ENCODE measurements at places on chromosomes 2 and 18. TPM values are rescaled to one million over a fixed set of nuclear protein-coding genes. Genes with fewer than 3 reads are reported as not detected.
A peak's percentile ranks its signal among the peaks of the same experiment; 100 is the strongest.

Gene OSR1
- not detected for total RNA-seq

Gene LHCGR
- not detected for total RNA-seq

Gene GPR75
- total RNA-seq, result 0.55 TPM

Gene RAPGEF4
- total RNA-seq, result 1.0 TPM

Gene LANCL1
- total RNA-seq, result 50.7 TPM

Gene FBXO48
- total RNA-seq, result 1.9 TPM

Gene CRYGD
- not detected for total RNA-seq

Gene LTBP1
- total RNA-seq, result 0.41 TPM

Gene CBLN2
- not detected for total RNA-seq

Gene TNS1
- total RNA-seq, result 0.27 TPM

DNA sequence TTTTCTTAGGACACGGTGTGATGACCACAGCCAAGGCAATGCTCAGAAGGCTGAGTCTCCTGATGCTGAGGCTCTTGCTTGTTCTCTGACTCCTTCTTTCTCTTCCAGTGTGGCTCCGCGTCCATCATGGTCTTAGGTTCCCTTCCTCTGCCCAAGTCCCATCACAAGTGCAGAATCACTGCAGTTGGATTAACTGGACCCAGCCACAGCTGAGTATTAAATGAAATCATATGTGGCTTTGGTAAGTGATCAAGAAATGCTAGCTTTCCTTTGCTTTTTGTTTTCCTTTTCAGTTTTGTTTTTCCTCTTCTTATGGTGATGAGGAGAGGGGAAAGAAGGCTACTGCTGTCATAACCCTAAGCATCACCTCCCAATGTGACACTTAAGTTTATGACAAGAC lies 375.8 kb downstream of the INSIG2 start:
- DNase-seq, result no peak

DNA sequence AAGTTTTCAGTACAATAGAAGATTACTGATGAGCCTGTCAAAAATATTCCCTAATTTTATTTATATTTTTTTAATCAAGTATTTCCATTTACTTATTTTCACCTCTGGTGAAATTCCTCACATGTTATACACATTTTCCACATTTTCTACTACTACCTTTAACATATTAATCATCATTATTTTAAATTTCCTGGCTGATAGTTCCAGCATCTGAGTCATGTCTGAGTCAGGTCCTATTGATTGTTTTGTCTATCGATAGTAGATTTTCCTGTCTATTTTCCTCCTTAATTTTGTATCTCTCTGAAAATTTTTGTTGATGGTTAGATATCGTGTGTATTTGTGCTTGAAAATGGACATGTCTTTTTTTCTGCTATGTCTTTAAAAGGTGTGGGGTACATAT lies 211.8 kb upstream of the DSEL start:
- no peak for DNase-seq

GRCh38 chr2:37617119-37617892 lies 54.1 kb downstream of the CDC42EP3 start:
- no peak for DNase-seq

DNA sequence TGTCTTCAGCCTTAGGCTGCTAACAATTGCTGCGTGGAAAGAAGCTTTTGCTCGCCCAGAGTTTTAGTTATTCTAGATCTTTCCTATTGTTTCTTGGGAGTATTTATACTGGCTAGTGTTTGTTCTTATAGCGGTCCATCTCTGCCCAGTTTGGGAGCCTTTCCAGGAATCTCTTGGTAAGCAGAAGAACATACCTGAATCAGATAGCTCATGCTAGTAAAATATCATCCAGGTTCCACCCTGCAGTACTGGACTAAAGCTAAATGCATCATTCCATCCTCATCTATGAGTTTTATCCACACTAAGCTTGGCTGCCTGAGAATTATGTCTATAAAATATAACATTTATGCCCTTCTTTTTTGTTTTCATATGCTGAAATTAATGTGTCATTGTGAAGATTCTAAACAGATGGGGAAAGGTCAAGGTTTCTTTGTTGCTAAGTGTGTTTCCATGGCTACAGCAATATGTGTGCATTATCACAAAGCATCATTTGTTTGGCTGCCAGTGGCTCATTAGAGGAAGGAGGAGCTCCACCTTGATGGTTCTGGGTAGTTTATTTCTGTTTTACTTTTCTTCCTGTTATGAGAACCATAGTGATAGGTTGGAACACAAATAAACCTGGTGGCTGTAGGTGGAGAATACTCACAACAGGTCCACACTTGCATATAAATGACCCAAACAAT lies 182.8 kb downstream of the PIK3C3 start:
- no peak for DNase-seq

DNA sequence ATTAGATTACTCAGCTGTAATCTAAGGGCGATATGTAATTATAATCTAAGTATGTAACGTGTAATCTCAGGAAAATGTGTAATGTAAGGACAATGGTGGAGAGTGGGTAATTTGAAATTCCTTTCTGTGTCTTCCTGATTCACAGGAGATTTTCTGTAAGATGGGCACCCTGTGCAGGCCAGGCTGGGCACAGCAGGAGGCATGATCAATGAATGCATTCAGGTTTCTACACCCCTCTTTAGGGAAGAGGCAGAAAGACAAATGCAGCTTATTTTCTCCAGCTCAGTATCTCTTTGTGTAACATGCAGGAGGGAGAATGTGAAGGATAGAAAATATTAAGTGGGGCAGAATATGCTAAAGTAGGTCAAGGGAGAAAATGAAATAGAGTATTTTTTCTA lies 320.1 kb downstream of the PIK3C3 start:
- no peak for DNase-seq

DNA sequence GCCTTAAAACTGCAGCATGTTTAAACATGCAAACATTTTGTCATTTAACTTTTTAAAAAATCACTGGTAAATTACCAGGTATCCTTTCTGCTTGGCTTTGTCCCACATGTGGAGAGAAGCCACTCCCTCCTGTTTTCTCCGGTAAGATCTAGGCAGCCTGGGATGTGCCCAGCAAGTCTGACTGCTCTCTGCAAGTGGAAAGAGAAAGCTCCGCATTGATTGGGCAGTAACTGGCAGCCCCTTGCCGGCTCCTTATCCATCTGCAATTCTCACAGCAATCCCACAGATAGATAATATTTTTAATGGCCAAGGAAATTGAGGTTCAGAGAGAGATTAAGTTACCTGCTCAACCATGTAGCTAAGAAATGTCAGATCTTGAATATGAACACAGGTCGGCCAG lies 136.1 kb downstream of the TMEM200C start:
- no peak for DNase-seq

GRCh38 chr2:173184031-173185004 lies 108.7 kb downstream of the MAP3K20 start:
- no peak for DNase-seq

GRCh38 chr2:33598561-33599174 lies 431 bp downstream of the FAM98A start:
- DNase-seq, result peak; percentile 50

DNA sequence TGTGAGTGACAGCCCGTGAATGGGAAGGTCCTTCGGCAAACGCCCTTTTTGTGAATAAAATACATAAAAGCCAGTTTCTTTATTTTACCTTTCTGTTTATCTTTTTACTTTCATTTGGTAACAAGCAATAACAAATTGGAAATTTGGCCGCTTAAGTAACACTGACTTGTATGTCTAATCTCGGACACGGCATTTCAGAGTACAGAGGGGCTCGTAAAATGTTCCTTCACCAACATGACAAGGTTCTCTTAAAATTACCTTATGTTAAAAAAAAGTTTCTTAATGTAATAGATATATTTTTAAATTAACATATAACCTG lies 558 bp upstream of the NEMP2 start:
- DNase-seq, result no peak

DNA sequence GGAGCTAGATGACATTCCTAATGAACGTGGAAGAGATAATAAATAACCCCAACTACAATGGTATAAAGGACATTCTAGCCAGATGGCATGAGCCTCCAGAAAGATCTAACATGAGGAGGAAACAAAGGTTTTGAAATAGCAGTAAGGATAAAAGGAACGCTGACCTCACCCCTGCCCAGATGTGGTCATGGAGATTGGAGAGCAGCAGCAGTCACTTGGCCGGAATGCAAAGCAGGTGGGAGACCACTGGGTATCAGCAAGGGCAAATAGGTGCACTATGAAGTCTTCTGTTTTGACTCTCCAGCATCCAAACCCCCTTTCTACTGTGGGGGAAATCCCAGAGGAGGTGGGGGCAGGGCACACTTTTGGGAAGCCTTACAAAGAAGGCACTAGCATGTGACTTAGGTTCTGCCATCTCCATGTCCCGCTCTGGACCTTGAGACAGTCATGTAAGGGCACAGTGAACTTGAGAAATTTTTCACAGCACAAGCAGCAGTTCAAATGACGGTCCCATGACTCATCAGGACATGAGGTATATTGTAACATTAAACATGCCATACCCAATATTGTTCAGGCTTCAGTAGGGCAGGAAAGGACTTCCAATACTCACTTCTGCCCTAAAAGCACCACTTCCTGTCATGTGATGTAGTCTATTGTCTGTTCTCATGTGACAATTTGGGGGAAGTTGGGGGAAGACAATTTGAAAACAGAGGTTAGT lies 55.2 kb downstream of the METTL4 start:
- peak; percentile 5 for DNase-seq

DNA sequence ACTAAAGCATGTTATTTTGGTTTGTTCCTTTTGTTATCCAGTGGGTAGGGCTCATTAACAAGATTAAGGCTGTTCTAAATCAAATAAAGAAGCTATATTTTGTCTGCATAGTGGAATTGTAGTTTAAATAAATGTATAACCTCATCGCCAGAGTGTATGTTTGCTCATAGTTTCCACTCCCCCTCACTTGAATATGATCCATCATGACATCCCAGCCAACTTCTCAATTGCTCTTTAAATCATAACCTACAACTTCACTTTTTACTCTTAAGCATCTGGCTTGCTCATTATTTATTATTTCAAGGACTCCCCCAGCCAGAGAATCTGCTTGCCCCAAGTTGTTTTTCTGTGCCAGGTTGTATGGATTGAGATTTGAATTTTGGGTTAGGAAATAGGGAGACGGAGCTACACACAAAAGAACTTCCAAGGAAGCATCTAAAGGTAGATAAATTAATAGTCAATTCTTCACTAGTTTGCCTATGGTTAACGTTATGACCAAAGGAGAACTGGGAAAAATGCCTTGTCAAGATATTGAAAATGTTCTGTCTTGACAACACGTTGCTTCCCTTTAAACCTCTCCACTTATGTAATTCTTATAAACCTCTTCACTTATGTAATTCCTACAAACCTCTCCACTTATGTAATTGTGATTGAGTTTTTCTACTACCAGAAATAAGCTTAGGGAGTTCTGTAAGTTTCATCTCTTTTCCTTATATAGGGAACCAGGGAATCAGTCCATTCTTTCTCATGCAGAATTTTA lies 55.4 kb upstream of the UPP2 start:
- DNase-seq, result no peak

DNA sequence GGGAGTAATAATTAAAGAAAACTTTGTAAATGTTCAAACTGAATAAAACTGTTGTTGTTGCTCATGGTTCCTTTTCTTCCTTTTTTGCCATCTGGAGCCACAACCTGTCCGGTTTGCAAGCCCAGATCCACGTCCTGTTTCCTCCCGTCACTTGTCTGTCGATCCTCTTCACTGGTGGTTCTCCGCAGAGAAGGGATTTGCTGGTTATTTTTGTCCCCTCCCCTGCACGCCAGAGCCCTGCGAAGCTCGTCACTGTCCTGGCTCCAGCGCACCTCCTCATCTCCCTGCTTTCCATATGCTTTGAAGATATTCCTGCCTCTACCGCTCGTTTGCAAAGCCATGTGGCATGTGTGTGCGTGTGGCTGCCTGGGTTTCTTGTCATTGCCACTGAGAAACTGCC lies 461.4 kb downstream of the RNF144A start:
- DNase-seq, result no peak

- no peak for DNase-seq
These were observed 130.4 kb downstream of the RNF144A start for GRCh38 chr2:7047661-7048060.

- DNase-seq, result no peak
These were observed 73.5 kb downstream of the ROCK2 start for GRCh38 chr2:11270891-11271290.

GRCh38 chr2:195408196-195408595 lies 248.8 kb upstream of the SLC39A10 start:
- no peak for DNase-seq

DNA sequence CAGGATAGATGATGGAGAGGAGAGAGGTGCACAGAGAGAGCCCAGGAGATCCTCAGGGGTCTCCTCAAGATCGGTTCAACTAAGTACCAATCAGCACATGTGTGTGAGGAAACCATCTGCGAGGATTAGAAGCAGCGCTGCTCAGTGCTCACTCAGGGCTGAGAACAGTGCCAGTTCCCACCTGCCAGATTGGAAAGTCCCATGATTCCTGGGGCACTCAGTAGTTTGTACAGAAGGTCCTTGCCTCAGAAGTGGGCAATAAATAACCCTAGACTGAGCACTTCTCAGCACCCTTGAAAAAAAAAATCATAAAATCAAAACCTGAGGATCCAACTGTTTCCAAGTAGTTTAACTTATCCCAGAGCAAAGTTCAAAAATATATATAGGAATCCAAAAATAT lies 53.8 kb downstream of the SEMA4F start:
- no peak for DNase-seq

GRCh38 chr2:118721817-118722551 lies 125.5 kb downstream of the EN1 start:
- DNase-seq, result no peak

DNA sequence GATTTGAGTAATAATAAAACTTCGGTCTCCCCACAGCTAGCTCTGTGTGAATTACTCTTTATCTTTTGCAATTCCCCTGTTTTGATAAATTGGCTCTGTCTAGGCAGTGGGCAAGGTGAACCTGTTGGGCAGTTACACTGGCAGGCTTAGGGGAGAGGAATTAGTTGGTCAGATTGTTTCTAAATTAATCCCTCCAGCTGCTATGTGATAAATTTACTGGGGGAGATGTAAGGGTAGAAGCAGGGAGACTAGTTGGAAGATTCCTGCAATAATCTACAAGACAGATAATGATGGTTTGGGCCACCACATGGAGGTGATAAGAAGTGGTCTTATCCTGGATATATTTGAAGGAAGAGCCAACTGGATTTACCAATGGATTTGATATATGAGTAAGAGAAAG lies 118.5 kb upstream of the TACR1 start:
- no peak for DNase-seq

GRCh38 chr2:160878618-160879017 lies 281.6 kb upstream of the TANK start:
- no peak for DNase-seq

DNA sequence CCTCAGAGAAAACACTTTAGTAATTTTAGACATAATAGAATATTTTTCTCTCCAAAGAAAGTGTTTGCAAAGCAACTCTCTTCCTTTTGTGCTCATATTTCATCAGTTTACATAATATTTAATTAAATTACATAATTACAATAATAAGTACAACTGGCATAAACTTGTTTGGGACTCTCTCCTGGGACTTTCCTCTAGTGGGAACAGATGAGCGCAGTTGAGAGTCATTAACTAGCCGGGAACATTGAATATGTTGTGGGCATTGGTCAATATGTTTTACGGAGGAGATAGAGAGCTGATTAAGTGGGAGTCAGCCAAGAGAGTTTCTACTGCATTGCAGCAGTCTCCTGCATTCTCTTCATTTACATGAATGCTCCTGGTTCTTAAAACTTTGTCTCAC lies 607.7 kb downstream of the ARHGAP15 start:
- no peak for DNase-seq

Measured in activated naive CD4-positive, alpha-beta T cell treated with anti-CD3 and anti-CD28 coated beads, Interleukin-2, amount 50 U/mL, for 72 hours (primary cell).